ENCODE measurements at places on chromosomes 12 and 14.

DNA sequence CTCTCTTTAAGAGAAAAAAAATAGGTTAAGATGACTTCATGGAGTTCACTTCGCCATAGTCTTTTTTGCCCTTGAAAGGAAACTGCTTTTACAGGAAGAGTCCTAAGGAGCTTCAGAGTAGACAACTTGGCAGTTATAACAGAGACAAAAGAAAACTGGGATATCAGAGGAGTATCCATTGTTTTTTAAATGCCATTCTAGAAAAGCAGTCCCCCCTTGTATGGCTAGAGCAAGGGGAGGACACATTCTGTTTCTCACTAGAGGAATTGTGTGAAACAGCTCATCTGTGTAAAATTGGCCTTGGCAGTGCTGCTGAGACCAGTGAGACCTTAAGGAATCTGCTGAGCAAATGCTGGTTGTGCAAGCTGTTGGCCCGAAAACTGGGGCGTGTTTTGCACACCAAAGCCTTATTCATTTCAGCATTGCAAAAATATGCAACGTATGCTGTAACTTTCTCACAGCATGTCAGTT lies 128.0 kb downstream of the GPR135 start:
- DNase-seq: no peak

DNA sequence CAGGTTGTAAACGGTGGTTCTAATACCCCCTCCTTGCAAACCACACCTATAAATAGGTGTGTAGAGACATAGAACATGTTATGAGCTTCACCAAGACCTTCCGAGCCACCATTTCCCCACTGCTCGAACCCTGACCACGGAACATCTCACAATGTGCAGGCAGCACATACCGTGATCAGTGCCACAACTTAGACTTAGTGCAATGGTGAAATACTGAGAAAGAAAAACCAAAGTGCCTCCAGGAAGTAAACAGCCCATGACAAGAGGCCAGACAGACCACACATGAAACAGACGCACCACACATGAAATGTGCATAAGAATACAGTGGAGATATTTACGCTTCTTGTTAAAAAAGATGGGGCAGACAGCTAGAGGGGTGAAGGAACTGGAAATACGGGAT lies 166.9 kb upstream of the CCND2 start:
- DNase-seq: peak; percentile 15

DNA sequence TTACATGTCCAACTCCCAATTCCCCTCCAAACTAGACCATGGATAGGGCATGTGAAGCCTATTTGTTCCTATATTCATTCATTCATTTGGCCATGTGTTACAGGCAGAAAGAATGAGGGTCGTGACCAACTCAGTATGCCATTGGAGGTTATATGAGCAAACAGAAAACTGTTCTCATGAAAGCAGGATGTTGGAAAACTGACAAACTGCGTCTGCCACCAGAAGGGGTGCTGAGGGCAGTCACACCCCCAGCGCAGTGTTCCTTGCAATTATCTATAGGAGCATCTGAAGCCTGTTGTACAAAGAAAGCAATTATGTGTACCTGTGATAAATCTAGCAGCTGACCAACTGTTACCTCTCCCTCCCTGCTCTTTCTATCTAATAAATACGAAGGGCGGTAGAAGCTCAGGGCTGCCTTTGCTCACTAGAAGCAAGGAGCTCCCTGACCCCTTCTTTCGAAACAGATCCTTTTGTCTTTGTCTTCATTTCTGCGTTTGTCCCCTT lies 21.1 kb downstream of the ENTPD5 start:
- no peak for DNase-seq

GRCh38 chr12:89709995-89710872 lies 1.6 kb upstream of the ATP2B1 start:
- DNase-seq: peak; percentile 45

DNA sequence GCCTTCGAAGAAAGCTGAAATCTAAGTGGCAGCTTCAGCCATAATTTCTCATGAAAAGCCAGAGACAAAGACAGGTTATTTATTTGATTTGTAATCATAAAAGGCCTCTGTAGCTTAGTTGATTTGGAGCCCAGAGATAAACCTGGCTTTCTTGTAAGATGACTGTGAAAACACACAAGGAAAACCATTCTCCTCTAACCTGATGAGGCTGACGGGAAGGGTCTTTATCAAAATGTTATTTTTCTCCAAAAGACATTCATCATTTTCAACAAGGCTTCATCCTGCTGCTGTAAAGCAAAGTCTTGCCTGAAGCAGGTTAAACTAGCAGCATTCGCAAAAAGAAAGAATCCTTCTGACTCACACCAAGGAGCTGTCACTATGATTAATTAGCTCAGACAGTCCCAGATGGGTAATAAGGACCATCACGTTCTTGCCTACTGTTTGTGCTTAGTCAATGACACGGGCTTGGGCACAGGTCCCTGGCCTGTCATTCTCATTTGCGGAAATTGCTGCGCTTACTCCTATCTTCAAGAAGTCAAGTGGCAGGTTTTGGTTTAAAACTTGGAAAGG lies 286.6 kb downstream of the C12orf75 start:
- DNase-seq: no peak
